ENCODE measurements at places on chromosomes 7 and 10.

DNA sequence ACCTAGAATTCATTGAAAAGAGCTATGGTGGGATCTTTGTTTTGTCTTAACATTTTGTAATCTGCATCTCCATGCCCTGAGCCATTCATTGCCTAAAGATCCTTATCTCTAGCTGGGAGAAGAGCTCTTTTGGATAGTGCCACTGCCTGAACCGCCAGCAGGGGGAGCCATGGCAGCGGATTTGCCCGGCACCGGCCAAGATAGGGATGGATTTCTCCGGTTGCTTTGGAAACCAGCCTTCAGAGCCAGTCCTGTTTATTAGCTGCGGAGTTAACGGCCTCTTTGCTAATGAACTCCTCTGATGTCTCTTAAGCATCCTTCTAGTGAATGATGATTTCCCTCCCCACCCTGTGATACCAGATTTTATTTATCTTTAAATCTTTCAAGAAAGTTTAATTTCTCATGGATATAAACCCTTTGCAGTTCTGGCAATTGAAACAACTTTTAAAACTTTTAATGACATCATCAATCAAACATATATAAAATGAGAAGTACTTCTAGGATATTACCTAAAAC lies 58.2 kb upstream of the LYZL2 start:
- DNase-seq: peak; percentile 68

- DNase-seq: no peak
Measured at GRCh38 chr10:72490951-72491350, 134.9 kb downstream of the MICU1 start.

DNA sequence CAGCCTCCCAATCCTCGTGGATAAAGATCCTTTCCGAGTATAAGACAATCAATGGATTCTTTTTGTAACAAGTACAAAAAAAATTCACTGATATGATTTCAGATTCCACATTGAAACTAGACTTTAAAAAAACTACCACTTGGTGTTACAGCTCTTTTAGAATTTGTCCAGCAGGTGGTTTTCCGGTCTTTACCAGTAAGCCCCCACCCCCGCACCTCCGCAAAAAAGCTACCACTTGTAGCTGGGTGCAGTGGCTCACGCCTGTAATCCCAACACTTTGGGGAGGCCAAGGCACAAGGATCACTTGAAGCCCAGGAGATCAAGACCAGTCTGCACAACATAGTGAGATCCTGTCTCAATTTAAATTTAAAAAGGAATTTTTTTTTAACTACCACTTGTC lies 19.8 kb downstream of the IGF2BP3 start:
- DNase-seq: no peak

GRCh38 chr10:44013981-44014380 lies 365.3 kb upstream of the ZNF32 start:
- no peak for DNase-seq

GRCh38 chr10:75236178-75236825 lies 545 bp upstream of the COMTD1 start:
- no peak for DNase-seq

All from stimulated activated CD8-positive, alpha-beta memory T cell treated with anti-CD3 and anti-CD28 coated beads, Interleukin-2, amount 100 ng/mL, for 1 hour (primary cell).